ENCODE measurements at places on chromosomes 12 and 14.
A peak's percentile ranks its signal among the peaks of the same experiment; 100 is the strongest.

DNA sequence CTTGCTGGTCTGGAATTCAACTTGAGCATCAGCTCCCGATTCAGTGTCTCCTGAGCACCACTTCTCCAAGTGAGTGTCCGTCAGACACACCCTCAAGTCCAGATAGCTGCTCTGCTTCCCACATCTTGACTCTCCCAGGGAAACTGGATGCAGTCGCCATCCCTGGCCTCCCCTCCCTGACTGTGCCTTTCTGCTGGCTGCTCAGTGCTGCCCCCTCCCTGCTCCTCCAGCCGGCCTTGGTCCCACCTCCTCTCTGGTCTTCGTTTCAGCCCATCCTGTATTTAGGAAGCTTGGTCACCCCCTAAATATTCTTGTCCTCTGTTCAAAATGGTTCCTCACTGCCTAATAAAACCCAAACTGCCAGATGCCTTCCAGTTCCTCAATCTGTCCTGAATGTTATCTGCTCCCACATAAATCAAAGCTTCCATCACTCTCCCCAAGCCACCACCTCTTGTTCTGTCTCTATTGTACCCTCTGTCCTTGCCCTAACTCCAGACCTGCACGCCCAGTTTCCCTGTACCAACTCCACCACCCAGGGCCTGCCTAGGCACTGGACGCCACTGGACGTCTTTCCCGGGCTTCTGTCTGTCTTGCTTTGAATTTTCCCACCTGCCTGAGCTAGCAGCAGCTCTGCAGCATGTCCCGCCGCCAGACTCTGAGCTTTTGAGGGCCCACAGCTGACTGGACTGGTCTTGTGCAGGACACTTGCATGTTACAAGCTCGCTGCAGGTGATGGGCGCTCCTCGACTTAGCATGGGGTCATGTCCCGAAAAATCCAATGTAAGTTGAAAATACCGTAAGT, 33.8 kb downstream of the CCDC92 start:
- no peak for DNase-seq

GRCh38 chr12:11578461-11578993, 70.9 kb upstream of the ETV6 start:
- no peak for DNase-seq

GRCh38 chr12:60176891-60177290, 581.1 kb downstream of the SLC16A7 start:
- DNase-seq: no peak

DNA sequence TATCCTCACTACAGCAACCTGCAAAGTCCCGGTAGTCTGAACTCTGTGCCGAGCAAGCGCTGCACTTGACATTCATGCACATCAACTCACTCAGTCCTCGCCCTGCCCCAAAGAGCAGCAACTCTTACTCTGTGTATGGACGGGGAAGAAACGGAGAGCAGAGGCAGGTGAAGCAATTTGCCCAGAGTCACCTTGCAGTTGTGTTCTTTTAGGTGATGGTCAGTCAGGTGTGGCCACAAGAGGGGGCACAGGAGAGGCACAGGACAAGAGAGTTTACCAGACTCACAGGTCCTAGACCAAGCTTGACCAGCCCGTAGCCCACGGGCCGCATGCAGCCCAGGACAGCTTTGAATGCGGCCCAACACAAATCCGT, 39.1 kb downstream of the TSPAN11 start:
- no peak for DNase-seq

- DNase-seq: no peak
Measured at GRCh38 chr12:104488374-104488773, 31.6 kb downstream of the CHST11 start.

DNA sequence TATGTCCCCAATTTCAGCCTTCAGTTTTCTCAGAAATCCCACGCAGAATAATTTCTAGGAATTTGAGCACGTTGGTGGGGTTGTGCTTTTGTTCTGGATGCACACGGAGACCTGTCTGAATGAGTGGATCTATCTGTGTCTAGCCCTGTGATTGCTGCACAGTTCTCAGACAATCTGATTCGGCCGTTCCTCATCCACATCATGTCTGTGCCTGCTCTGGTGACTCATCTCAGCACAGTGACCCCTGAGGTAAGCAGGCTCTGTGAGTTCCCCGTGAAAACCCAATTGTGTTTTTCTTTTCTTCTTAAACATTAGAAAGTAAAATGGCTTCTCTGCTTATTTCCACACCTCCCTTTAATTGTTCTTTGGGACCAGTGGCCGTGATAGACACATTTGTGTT, 20.2 kb downstream of the UBE3B start:
- DNase-seq: no peak

GRCh38 chr12:69875416-69875935, 50.4 kb downstream of the MYRFL start:
- no peak for DNase-seq

DNA sequence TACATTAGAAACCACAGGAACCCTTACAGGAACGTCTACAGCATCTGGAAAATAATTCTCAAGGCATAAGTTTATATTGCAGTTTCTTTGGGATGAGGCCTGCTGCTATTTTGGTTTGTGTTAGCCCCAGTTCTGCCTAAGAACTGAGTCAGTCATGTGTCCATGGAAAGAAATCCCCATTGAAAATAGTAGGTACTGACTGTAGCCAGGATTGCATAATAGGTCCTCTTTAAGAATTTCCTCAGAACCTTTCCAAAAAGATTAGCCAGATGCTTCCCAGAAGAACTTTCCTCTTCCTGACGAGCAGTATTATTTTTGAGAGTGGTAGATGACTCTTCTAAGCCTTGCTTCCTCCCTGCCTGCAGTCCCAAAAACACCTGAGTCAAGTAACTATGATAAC, 52.6 kb downstream of the RASSF8 start:
- DNase-seq: peak; percentile 98

DNA sequence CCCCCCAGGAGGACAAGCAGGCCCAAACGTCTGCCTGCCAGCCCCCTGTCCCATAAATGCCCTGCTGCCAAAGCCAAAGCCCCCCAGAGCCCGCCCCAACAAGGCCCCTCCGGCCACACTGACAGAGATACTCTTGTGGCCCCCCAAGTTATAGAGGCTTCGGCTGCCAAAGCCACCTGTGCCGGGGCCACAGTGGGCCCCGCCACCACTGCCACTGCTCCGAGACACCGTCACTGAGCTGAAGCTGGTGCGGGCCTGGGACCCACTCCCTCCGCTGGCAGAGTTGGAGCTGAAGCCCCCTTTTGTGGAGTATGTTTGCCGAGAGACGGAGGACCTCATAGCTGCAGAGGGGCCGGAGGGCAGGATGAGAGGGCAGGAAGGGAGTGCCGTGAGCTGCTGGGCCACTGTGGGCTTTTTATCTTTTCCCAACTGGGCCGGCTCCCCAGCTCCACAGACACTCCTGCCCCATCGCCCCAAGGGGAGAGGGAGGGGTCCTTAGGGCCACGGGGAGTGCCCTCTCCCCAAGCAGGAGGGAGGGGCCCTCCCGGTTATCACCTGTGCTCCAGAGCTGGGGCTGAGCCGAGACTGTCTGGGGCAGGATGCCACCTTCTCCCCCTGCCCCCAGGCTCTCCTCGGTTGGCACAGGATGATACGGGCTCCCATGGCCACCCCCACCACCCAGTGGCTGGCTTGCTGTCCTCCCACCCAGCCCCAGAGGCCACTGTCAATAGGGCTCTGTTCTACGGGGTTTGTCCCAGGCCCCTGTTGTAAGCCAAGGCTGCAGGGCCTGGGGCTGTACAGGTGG, at the start of gene KRT79:
KRT79 (minus strand) TSS at position 390 of the 805 bp plus-strand sequence; CDS start at position 339, 51 bp downstream.
- DNase-seq: no peak

DNA sequence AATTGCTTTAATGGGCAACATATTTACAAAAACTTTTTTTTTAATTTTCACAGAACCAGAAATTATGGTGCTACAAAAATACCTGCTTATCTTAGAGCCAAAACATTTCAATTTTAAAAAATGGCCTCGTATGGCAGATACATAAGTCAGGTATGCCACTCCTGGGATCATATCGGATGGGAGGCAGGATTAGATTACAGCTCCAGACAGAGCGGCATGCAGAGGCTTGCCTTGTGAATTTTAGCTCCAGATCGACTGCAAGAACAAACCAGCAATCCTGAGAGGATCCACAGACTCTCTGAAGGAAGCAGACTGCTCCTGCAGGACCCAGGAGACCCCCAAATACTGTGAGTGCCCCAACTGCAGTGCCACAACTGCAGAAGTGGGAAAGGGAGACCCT, 169.3 kb upstream of the AMIGO2 start:
- no peak for DNase-seq

GRCh38 chr14:85873006-85873405, 343.1 kb downstream of the FLRT2 start:
- DNase-seq: no peak

DNA sequence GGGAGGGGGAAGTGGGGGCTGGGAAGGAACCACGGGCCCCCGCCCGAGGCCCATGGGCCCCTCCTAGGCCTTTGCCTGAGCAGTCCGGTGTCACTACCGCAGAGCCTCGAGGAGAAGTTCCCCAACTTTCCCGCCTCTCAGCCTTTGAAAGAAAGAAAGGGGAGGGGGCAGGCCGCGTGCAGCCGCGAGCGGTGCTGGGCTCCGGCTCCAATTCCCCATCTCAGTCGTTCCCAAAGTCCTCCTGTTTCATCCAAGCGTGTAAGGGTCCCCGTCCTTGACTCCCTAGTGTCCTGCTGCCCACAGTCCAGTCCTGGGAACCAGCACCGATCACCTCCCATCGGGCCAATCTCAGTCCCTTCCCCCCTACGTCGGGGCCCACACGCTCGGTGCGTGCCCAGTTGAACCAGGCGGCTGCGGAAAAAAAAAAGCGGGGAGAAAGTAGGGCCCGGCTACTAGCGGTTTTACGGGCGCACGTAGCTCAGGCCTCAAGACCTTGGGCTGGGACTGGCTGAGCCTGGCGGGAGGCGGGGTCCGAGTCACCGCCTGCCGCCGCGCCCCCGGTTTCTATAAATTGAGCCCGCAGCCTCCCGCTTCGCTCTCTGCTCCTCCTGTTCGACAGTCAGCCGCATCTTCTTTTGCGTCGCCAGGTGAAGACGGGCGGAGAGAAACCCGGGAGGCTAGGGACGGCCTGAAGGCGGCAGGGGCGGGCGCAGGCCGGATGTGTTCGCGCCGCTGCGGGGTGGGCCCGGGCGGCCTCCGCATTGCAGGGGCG, at the start of gene GAPDH:
GAPDH (plus strand) TSS at position 595 of the 772 bp plus-strand sequence. CDS start 316 bp downstream, outside the sequence.
- peak; percentile 96 for DNase-seq

GRCh38 chr14:80956922-80957321, 1.5 kb downstream of the TSHR start:
- DNase-seq: no peak

DNA sequence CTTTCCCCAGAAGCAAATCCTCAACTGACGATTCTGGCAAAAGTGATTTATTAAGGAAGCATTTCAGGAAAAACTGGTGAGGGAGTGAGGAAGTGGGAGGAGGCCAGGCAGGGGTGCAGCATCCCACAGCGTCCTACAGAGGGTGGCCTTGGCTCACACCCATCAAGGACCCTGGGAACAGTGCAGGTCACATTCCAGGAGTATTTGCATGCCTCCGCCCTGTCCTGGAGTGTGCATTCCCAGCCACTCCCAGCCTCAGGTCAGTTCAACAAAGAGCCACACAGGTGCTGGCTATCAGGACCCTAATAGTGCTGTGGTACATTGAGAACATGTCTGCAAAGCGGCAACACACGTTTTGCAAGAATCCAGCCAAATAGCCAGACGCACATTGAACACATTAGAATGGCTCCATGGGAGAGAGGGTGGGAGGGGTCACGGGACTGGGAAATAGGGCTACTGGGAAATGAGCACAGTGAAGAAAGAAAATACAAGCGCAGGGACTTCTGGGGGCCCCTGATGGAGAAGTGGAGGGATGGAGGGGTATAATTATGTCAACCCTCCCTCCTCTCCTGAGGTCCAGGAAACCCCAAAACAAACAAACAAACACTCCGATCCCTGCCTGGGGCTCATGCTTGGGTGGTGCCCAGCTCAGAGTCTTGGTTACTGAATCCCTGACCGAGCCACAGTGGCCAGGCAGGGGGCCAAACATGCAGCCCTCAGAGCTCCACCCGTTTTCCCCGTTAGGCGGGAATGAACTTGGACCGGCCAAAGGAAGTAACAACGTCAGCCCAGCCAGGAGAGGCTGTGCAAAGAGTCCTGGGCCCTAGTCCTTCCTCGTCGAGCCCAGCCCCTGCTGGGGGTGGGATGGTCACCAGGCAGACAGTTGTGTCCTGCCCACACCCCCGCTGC, 36.5 kb downstream of the CMKLR1 start:
- peak; percentile 27 for DNase-seq

DNA sequence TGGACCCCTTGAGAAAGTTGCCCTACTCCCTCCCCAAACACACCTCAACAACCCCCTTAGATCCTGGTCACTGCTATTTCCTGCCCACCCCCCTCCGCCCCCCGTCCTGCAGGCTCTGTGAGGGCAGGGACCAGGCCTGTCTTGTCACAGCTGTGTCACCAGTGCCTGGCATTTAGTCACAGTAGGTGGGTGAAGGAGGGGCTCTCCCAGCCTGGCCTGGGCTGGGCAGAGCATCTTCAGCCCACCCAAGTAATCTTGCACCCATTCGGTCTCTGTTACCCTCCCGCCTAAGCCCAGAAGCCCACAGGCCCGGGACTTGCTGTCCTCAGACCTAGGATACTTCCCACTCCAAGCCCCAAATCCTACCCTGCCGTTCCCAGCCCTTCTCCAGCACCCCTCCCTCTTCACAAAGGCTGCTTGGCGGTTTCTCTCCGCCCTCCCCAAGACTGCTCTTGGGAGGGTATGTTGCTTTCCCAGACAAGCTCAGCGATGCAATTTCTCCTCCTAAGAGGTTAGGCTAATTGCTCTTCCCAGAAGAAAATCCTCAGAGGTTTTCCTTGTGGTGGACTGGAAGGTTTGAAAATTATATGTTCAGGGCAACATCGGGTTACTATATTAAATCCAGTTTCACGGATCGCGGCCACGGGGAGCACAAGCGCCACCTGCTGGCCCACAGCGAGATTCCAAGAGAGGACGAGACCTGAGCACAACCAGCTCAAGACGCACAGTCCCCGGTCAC, 50.8 kb upstream of the ZFP36L1 start:
- DNase-seq: peak; percentile 74

DNA sequence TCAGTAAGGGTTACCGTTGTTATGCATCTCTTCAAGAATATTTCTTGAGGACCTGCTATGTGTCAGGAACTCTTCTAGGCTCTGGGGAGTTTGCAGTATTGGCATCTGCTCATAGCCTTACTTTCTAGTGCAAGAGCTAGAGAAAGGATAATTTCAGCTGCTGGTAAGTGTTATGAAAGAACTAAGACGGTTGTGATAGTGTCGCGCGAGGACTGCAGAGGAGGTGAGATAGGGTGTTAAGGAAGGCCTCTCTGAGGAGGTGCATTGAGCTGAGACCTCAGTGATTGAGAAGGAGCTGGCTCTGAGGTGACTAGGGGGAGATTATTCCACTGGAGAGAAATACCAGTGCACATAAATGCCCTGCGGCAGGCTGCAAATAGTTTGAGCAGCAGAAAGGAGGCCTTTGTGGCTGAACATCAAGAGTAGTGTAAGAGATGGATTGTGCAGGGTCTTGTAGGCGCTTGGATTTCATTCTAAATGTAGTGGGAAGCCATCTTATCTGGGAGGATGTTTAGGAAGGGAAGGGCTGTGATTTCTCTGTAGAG, 824 bp downstream of the DDX55 start:
- DNase-seq: no peak

- no peak for DNase-seq
Measured at GRCh38 chr14:61761557-61761956, 663 bp upstream of the SNAPC1 start.

- DNase-seq: no peak
Measured at GRCh38 chr14:35988972-35989690, 163.0 kb downstream of the BRMS1L start.

GRCh38 chr12:22050078-22050477, 4.1 kb downstream of the CMAS start:
- DNase-seq: no peak

GRCh38 chr14:59510001-59510400, 25.7 kb downstream of the JKAMP start:
- no peak for DNase-seq
